Esophagus squamous epithelium (tissue), 5 donors: ENCODE measurements at places on chromosomes 3 and 15.

- DNase-seq, result no peak
Observed at GRCh38 chr15:36886701-36887100, 213.6 kb downstream of the MEIS2 start.

DNA sequence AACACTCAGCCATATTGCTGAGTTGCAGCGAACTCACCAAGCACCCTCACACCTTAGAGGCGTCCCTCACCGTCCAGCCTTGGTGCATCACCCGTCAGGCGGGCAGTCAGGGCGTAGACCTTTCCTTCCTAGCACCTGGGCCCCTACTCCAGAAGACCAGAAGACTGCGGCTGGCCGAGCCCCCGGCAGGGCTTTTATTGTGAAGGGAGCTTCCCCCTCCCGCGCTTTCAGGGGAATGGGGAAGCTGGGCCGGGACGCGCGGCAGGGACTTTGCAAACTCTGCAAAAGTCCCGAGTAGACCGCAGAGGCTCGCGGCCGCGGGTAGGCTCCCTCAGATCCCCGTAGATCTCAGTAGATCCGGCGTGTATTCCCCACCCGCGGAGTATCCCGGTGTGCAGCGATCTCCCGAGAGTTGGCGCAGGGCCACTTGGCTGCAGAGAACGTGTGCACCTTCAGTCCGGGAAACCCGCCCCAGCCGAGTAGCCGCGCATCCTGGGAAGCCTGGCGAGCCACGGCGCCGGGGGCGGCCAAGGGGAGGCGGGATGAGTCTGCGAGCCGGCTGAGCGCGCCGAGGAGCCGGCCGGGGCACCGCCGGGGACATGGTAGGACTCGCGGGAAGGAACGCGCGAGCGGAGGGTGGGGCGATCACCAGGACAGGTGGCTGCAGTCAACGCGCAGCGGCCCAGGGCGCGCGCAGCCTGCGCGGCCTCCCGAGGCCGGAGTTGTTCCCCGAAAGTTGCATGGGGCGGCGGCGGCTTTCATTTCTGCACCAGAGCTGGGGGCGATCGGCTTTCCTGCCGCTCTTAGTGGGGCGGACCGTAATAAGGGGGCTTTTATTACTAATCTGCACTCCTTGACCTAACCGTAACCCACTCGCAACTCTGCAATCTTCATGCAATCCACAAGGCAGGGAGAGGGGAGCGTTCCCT is at the start of gene GASK1A:
Gene GASK1A, plus strand, starts transcription at position 268 of the 929 bp plus-strand sequence. Its CDS starts 332 bp downstream, at position 600.
- no peak for DNase-seq

GRCh38 chr3:12479919-12480427 is 4.3 kb upstream of the TSEN2 start:
- no peak for DNase-seq

DNA sequence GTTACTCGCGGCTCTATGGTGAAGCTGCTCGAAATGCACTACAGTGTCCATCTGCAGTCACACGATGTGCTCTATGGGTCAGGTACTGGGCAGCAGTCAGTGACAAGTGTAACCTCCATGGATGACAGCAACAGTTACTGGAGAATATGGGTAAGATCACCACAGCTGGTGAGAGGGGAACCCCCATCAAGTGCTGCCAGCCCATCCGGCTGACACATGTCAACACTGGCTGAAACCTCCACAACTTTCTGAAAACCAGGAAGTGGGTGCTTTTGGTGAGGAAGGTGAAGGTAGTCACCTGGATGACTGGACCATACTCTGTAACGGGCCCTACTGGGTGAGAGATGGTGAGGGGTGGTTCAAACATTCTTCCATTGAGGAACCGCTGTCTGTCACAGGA is 87.4 kb upstream of the C15orf39 start:
- DNase-seq, result no peak

GRCh38 chr3:16800361-16800760 is 84.4 kb upstream of the PLCL2 start:
- no peak for DNase-seq

DNA sequence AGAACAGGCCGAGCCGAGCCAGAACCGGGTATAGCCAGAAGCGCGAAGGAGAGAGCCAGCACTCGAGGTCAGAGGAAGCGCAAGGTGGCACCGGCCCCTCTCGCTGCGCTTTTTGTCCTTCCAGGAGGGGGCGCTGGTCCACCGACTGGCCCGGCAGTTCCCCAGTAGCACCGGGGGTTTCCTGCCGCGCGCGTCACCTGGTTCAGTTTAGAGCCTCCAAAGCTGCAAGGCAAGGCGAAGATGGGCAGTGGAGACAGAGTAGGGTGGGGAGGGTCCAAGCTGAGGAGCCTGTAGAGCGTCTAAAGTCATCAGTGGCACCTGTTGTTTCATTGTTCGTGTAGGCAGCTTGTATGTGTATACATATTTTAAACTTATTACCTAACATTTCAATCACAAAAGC is 7.6 kb upstream of the NR2E3 start:
- DNase-seq, result no peak

DNA sequence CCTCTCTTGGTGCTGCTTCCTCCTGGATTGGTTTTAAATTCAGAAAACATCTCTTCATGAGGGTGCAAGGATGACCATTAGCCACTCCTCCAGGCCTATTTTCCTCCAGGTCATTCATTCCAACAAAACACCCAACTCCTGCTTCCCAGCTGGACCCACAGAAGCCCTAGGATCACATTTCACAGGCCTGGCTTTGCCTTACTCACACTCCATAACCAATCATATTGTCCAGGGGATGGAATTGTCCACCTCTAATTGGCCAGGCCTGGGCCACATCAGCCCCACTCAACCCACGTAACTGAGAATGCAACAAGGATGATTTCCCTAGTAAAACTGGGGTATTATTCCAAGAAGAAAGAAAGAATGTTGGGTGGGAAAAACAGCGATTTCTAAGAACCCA is 616.7 kb upstream of the SUCLG2 start:
- DNase-seq, result no peak

GRCh38 chr15:41919954-41920538 is 26.2 kb upstream of the SPTBN5 start:
- no peak for DNase-seq

GRCh38 chr3:170961616-170962400 is 53.4 kb upstream of the EIF5A2 start:
- no peak for DNase-seq

DNA sequence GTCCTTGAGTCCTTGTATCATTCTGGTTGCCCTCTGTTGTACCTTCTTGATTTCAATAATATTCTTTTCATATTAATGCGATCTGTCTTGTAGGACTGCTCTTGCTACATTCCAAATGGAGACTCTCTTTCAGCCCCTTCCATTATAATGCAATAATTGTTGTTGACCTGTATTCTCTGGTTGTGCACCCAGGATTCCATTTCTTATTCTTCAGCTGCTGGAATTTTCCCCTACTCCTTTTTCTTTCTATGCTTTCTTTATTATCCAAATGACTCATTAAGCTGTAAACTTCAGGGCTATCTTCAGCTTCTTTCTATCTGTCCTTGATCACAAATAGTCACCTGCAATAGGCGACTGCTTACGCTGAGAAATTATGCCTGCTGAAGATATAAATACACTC is 321.5 kb downstream of the SATB1 start:
- no peak for DNase-seq

DNA sequence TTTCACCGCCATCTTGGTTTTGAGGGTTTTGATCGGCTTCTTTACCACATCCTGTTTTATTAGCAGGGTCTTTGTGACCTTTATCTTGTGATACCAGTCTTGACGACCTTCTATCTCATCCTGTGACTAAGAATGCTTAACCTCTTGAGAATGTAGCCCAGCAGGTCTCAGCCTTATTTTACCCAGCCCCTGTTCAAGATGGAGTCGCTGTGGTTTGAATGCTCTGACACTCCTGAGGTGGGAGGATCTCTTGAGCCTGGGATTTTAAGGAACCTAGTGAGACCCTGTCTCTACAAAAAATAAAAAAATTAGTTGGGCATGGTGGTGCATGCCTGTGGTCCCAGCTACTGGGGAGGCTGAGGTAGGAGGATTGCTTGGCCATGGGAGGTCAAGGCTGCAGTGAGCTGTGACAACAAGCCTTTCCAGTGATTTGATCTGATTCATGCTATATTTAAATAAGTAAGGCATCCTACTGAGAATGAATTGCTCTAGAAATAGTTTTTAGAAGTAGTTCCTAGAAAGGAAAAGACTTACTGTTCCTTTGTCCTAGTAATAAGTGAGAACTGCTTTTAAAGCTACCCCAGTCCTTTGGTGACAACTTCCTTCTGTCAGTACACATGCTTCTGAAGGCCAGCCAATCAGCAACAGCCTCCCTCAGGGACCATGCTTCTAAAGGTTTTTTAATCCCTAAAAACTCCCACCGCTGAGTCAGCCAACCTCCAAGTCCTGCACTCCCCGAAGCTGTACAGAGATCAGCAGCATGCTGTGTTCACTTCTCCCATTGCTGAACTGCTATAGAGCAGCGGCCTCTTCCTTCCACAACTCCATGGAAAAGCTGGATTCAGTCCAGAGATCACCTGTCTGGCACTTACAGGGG is 9.1 kb upstream of the CEMIP start:
- no peak for DNase-seq

DNA sequence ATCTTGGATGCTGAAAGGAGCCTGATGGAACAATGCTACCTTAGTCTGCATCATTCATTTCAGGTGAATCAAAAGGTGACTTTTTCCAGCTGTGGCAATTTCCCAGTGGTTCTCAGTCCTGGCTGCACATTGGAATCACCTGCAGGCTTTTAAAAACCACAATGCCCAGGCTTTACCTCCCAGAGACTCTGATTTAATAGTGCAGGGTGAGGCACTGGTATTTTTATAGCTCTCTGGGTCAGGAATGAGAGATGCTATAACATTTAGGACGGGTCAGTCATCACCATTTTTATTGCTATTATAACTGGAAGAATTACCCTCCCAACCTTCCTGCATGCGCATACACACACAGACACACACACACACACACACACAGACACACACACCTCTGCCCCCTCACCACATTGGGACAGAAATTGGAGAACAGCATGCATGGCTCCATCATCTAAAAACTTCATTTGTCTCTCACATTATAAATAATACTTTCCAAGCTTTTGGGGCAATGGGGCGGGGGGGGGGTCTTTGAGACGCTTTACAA is 41.1 kb downstream of the LARP6 start:
- DNase-seq, result no peak

GRCh38 chr3:14253707-14254382 is 75.2 kb downstream of the LSM3 start:
- DNase-seq, result no peak

DNA sequence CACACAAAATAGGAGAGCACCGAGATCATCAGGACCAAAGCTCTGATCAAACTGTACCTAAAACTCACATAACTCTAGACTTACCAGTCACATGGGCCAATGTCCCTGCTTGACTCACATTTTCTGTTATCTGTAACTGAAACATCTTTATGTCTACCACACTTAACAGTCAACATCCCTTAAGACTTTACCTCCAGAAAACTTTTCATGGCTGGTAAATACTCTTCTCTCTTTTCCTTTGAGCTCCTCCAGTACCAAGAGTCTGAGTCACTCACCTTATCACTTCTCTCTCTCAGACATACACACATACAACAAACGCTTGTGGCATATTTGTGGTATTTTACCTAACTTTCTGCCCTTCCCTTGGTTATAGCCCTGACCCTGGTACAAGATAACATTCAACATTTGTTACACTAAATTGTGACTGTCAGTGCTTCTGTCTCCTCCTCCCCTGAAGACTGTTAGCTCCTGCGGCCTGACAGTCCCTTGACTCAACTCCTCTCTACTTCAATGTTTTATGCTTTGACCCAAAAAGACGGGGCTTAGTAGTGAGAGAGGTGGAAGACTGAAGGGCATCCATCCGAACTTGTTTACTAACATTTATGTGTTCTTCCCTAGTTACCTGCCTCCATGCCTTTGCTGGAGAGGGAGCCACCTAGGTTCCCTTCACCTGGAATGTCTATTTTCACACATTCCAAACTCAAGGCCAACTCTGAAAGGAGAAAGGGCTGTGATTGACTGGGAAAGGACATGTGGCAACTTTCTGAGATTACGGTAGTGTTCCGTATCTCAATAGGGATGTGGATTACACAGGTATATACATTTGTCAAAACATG is 3.7 kb upstream of the EFHB start:
- DNase-seq, result no peak

DNA sequence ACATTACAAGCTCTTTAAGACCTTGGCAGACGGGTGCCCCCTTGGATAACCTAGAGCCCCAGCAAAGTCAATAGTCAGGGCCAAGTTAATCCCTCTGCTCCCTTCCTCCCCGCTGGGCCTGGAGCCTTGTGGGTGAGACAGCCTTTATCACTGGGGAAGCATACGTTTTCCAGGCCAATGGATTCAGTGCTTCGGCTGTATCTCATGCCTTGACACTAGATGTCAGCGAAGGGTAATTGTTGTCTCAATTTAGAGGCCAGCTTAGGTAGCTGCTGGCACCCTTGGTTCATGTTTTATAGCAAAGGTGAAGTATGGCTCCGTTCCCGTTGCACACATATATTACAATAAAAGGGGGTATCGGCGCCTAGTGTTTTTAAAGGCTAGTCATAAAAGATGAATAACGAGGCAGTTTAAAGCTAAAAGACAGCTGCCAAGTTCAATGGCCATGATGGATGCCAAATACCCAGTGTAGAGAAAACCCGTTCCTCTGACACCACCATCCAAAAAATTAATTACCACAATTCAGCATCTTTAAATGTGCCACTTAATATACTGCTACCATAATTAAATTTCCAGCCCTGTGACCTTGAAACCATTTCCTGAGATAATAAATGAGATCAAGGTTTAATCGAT is 52.3 kb upstream of the BNIP2 start:
- DNase-seq, result no peak

DNA sequence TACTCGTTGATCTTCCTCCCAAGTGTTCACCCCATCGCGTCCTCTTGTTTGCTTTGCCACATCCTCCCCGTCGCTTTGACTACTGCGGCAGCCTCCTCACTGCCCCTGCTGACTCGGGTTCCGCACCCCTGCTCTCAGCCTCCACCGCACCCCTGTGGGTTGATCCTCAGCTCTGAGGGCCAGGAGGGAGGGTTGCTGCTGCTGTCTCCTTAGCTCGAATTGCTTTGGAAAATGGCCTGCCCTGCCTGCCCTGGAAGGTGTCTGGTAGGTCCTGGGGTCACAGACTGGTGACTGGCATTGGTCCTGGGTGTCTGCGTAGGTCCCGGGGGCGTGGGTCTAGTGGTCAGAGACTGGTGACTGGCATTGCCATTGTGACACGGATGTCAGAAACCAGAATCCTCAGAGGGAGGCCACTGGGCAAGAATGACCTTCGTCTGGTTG is 9.4 kb downstream of the MUC4 start:
- DNase-seq, result no peak
